ENCODE measurements at places on chromosomes 12 and 14.
A peak's percentile ranks its signal among the peaks of the same experiment; 100 is the strongest.

GRCh38 chr12:76288218-76288617, 60.0 kb downstream of the BBS10 start:
- DNase-seq: no peak

GRCh38 chr12:64864319-64864718, 39.9 kb downstream of the TBC1D30 start:
- no peak for DNase-seq

GRCh38 chr12:109346920-109347319, 780 bp upstream of the MYO1H start:
- DNase-seq: no peak

- DNase-seq: no peak
Observed at GRCh38 chr14:58243790-58244555, 670 bp upstream of the PSMA3 start.

- DNase-seq: no peak
Observed at GRCh38 chr12:49905718-49906314, 2.1 kb upstream of the FAIM2 start.

DNA sequence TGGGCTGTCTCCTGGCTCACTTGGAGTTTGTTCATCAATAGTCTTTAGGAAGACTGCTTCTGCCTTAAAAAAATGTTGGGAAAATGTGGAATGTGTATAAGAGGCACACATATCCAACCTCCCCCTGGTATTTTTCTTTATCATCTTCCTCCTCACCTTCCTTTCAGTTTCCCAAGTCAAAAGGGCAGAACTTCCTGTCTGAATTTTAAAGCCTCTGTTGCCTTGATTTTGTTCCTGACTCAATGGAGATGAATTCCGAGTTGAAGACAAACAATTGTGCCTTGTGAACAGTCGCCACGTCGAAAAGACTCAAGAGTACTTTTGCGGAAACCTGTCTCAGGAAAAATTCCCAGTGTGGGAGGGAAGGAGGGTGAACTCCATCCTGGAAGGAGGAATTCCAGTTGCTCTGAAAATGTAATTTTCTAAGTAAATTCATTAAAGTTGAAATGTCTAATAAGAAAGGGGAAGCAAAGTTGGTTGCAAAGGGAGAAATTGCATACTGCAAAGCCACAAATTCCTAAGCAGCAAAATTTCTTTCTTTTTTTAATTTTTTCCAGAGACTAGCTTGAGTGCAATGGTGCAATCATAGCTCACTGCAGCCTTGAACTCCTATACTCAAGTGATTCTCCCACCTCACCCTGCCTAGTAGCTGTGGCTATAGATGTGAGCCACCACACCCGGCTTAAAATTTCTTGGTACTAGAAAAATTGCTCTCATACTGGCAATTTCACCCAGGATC, 50.2 kb upstream of the ELK3 start:
- no peak for DNase-seq

DNA sequence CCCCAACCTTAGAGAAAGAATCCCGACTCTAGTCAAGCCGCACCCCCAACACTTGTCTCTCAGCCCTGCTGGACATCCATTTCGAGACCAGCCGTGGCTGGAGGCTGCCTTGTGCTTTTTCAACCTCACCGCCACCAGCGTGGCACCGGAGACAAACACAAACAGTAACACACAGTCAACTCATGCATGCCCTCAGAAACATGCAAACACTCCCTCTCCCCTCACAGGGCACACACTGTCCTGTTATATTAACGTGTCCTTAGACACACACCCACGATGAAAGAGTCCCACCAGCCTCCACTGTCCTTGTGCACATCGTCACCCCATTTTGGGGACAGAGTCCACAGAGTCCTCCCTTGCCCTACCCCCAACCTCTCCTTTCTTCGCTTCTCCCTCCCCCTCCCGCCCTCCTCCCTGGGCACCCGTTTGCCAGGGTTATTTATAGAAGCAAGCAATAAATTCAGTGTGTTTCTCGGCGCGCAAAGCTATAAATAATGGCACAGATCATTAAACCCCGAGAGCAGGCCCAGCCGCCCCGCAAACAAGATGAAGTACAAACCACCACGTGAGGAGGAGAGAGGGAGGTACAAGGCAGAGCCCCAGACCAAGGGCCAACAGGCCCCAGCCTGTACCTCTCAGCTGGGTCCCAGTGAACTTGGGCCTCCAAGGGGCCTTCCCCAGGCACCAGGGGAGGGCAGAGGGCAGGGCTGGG, 27.9 kb downstream of the SMUG1 start:
- peak; percentile 71 for DNase-seq

DNA sequence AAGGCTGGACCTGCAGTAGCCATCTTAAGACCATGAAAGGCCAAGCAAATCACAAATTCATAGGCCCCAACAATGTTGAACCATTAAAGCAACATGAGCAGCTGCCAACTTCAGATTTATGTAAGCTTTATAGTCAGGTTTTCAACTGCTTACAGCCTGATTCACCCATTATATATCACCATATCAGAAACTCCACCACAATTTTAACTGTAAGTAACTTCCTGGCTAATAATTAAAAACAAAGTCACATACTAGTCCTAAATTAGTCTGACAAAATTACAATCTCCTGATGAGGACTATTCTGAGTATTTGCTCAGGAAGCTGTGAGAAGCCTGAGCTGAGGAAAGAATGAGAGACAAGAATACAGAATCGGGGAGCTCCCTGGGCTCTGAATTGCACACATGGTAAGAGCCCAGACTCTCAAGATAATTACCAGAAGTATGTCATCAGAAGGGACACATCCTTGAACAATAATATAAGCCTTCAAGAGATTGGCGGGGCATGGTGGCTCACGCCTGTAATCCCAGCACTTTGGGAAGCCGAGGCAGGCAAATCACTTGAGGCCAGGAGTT, 55.1 kb downstream of the NUMB start:
- DNase-seq: no peak

- no peak for DNase-seq
Observed at GRCh38 chr14:93044556-93044955, 71.2 kb downstream of the ITPK1 start.

DNA sequence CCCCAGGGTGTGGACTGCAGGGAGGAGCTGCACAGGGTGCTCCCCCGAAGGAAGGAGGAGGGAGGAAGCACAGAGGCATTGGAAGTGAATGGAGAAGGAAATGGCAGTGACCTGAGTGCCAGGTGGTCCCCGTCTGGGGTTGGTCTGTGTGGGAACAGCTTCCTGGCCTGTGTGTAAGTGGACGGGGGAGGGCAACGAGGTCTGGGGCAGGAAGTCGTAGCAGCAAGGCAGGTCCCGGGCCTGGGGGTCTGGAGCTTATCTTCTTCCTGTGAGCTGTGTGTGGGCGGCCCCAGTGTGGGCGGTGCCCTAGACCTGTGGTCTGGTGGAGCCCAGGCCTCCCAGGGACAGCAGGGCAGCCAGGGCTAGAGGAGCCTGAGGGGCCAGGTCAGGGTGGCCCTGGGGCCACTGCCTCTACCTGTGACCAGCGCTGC, 382.1 kb downstream of the TMEM121 start:
- no peak for DNase-seq

GRCh38 chr14:72917094-72917802, 9.0 kb upstream of the DCAF4 start:
- DNase-seq: no peak

Data from NCI-H510A (cell line).